ENCODE measurements at places on chromosomes 5 and 9. TPM values are rescaled to one million over a fixed set of nuclear protein-coding genes. Genes with fewer than 3 reads are reported as not detected.

Gene HRH2
- total RNA-seq: not detected

Gene DEPDC1B
- 18.7 TPM for total RNA-seq

Gene SLC45A2
- not detected for total RNA-seq

Gene WNK2
- not detected for total RNA-seq

Gene FBLL1
- 0.44 TPM for total RNA-seq

Gene SPATA6L
- total RNA-seq: 1.5 TPM

Gene STKLD1
- 0.77 TPM for total RNA-seq

Gene FOXE1
- not detected for total RNA-seq

Gene LECT2
- not detected for total RNA-seq

Gene CAMSAP1
- total RNA-seq: 25.5 TPM

Gene GFI1B
- total RNA-seq: not detected

Gene ARAP3
- 136 TPM for total RNA-seq

Gene TAF11L5
- not detected for total RNA-seq

Gene PRSS3
- 10.7 TPM for total RNA-seq

Gene AFAP1L1
- total RNA-seq: 73.2 TPM

Gene IL3
- not detected for total RNA-seq

Gene FIBCD1
- not detected for total RNA-seq

Gene PCDH12
- total RNA-seq: 20.4 TPM

Gene ARHGEF37
- total RNA-seq: 7.1 TPM

Gene PFDN1
- 108 TPM for total RNA-seq

Gene ASPN
- not detected for total RNA-seq

Gene JAK2
- 10.3 TPM for total RNA-seq

Gene DMRT2
- total RNA-seq: not detected

Gene RLN1
- not detected for total RNA-seq

Gene ARSI
- total RNA-seq: not detected

Gene PCDHA4
- 0.14 TPM for total RNA-seq

Gene PDE8B
- not detected for total RNA-seq

Gene CCDC183
- 0.37 TPM for total RNA-seq

Gene TRIO
- 242 TPM for total RNA-seq

Gene PROB1
- total RNA-seq: 1.9 TPM

Gene GPR150
- total RNA-seq: 0.31 TPM

Gene PTBP3
- total RNA-seq: 73.2 TPM

Gene OCLN
- total RNA-seq: 18.2 TPM

Gene PCDHGA9
- 3.9 TPM for total RNA-seq

Gene SLC6A18
- total RNA-seq: not detected

Gene STC2
- total RNA-seq: 26.9 TPM

Gene CMBL
- 15.9 TPM for total RNA-seq

Gene TAS2R1
- not detected for total RNA-seq

Gene PAPPA
- total RNA-seq: 0.13 TPM

Gene CDC20B
- total RNA-seq: 0.14 TPM

Gene ZNG1F
- 10.5 TPM for total RNA-seq

Gene MOB3B
- total RNA-seq: not detected

Gene ACTBL2
- total RNA-seq: not detected

Gene RFK
- 39.7 TPM for total RNA-seq

Gene LCN1
- not detected for total RNA-seq

Gene PCDHB2
- 0.23 TPM for total RNA-seq

Gene WDR36
- 33.8 TPM for total RNA-seq

Gene SLC6A19
- total RNA-seq: not detected

Gene MELK
- total RNA-seq: 52.1 TPM

Gene SLC6A7
- total RNA-seq: not detected

Gene MCIDAS
- total RNA-seq: not detected

Gene MEF2C
- total RNA-seq: 58.3 TPM

Gene SPATA31D4
- total RNA-seq: not detected

Gene RBM22
- 44.4 TPM for total RNA-seq

Gene LCN12
- total RNA-seq: 0.35 TPM

Gene MLANA
- total RNA-seq: not detected

Gene CCL21
- not detected for total RNA-seq

Gene CKMT2
- total RNA-seq: not detected

Gene AHRR
- 3.1 TPM for total RNA-seq
